ENCODE measurements at places on chromosomes 13 and 19.
A peak's percentile ranks its signal among the peaks of the same experiment; 100 is the strongest.

DNA sequence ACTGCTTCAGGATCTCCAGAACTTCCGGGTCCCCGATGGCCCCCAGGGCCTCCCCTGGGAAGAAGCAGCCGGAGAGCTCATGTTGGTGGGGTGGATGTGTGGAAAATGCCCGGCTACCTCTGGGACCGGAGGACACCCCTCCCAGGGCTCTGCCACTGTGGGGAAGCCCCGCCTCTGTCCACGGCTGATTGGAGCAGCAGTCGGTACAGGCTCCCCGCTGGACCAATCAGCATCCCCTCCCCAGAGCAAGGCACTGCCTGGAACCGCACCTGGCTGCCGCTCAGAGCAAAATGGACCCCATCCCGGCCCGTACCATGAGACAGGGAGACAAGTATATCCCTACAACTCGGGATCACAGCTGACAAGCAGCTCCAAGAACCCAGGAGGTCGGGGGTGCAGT is 6.4 kb downstream of the DOHH start:
- peak; percentile 54 for ATAC-seq

- ATAC-seq = no peak
Observed at GRCh38 chr13:104289400-104289799, 1223.2 kb upstream of the SLC10A2 start.

GRCh38 chr19:10651851-10652250 is 2.3 kb upstream of the ILF3 start:
- ATAC-seq = no peak

DNA sequence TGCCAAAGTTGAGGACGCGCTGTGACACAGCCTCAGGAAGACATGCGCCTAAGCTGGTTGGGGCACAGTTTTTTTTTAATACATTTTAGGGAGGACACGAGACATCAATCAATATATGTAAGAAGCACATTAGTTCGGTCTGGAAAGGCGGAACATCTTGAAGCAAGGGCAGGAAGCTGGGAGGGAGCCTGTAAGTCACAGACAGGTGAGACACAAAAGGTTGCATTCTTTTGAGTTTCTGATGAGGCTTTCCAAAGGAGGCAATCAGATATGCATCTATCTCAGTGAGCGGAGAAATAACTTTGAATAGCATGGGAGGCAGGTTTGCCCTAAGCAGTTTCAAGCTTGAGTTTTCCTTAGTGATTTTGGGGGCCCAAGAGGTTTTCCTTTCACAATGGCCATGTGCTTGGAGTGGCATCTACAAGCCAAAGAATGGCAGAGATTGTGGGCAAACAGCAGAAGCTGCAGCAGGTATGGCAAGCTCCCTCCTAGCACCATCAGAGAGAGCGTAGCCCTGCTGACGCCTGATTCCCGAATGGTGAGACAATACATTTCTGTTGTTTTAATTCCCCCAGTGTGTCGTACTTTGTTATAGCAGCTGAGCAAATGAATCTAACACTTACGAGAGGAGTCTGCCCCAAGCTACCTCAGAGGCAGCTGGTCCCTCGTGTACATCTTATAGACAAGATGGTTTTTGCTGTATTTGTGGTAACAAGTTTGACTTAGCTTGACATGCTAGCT is 99.5 kb upstream of the TMTC4 start:
- no peak for ATAC-seq
